Left colon (tissue), 2 donors: ENCODE measurements at places on chromosomes 6 and 20. TPM values are rescaled to one million over a fixed set of nuclear protein-coding genes. Genes with fewer than 3 reads are reported as not detected.

The MAPK13 gene
- total RNA-seq: 186 TPM

The TM9SF4 gene
- total RNA-seq: 62.2 TPM

The TMEM217 gene
- total RNA-seq: 1.4 TPM

The RHAG gene
- total RNA-seq: not detected

DNA sequence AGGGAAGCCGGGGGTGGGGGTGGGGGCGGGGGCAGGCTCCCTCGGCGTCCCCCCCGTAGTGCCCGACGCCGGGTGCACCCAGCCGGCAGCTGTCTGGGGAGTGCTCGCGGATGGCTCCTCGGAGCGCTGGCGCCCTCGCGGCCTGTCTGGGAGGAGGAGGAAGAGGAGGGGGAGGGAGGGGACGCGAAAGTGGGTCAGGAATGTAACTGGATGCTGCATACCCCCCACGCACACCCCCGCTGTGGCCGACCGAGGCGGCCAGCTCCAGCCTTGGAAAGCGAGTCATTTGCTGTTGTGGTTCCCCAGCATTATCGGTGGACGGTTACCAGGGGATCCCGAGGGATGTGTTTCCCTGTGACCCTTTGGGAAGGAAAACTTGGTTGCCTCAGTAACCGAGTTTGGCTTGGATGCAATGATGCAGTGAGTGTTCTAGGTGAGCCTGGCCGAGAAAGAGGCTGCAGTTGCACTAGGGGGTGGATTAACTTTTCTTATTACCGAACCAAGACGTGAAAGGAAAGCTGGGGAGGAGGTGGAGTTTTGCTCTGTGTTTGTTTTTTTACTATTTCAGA, 55.2 kb upstream of the RREB1 start:
- peak; percentile 52 for DNase-seq

DNA sequence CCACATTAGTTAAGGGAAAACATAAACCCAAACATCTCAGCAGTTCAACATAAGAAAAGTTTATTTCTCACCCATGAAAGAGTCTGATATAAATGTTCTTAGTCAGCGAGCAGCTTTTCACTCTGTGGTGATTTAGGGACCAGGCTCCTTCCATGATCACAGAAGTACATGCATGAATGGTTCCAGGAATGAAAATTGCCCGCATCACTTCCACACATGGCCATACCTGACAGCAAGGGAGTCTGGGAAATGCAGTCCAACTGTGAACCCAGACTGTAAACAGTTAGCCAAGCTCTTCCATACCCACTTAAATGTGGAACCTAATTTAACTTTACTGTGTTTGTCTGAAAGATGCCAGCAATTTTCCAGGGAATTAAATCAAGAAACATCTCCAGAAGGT, 353.9 kb downstream of the HACE1 start:
- no peak for DNase-seq

- DNase-seq: peak; percentile 71
Measured at GRCh38 chr6:139240161-139241010, 51.4 kb downstream of the TXLNB start.

DNA sequence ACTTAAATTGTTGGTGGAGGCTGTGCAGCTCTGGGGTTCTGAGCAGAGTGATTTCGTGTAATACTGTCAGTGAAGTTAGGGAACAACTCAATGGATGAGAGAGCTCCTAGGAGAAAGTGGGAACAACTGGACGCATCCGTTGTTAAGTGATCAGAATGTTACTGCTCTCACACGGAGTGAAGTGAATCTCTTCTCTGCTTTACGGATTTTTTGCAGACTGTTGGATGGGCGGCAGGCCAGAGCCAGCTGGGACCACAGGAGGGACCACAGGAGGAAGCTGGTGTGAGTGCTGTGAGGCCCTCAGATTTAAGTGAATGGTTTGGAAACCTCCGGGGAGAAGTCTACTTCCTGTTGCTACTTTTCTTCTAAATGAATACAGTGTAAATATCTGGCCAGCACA, 23.7 kb upstream of the PPP1R14C start:
- DNase-seq: no peak

- peak; percentile 43 for DNase-seq
Measured at GRCh38 chr20:35773154-35773751, 1.4 kb downstream of the PHF20 start.
